ENCODE measurements at places on chromosomes 5 and 9.

DNA sequence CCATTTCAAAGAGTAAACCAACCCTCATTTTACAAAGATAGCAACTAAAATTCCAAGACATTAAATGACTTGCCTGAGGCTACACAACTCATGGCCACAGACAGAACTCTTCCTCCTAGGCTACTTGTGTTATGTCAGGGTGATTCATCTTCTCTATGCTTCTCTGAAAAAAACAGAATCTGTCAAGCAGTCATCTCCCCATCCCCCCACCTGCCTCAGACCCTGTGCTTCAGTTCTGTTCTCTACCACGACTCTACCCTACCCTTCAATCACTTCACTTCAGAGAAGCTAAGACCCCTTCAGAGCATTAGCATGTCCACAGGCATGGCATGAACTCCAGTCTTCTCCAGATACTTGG is 277.7 kb upstream of the PTGER4 start:
- DNase-seq: no peak

GRCh38 chr5:30104872-30105596 is 1088.5 kb upstream of the CDH6 start:
- DNase-seq: no peak

GRCh38 chr9:35700031-35700430 is 10.3 kb upstream of the TPM2 start:
- no peak for DNase-seq

- no peak for DNase-seq
Measured at GRCh38 chr5:64519263-64519662, 13.4 kb downstream of the RGS7BP start.

- no peak for DNase-seq
Measured at GRCh38 chr9:131346559-131346958, 47.3 kb upstream of the PRRC2B start.

- no peak for DNase-seq
Measured at GRCh38 chr5:83925321-83925954, 204.8 kb upstream of the HAPLN1 start.

- no peak for DNase-seq
Measured at GRCh38 chr9:89353989-89354388, 35.7 kb downstream of the SECISBP2 start.

DNA sequence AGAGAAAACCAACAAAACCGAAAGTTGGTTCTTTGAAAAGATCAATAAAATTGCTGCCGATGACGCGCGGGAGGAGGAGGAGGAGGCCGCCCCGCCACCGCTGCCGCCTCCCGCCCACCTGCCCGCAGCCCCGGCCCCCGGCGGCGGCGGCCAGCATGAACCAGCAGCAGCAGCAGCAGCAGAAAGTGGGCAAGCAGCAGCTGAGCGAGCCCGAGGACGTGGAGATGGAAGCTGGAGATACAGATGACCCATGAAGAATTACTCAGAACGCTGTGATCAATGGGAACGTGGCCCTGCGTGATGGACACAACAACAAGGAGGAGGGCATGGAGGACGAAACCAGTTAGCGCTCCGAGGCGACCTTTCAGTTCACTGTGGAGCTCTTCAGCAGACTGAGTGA is 53.9 kb upstream of the EFNA5 start:
- DNase-seq: no peak

DNA sequence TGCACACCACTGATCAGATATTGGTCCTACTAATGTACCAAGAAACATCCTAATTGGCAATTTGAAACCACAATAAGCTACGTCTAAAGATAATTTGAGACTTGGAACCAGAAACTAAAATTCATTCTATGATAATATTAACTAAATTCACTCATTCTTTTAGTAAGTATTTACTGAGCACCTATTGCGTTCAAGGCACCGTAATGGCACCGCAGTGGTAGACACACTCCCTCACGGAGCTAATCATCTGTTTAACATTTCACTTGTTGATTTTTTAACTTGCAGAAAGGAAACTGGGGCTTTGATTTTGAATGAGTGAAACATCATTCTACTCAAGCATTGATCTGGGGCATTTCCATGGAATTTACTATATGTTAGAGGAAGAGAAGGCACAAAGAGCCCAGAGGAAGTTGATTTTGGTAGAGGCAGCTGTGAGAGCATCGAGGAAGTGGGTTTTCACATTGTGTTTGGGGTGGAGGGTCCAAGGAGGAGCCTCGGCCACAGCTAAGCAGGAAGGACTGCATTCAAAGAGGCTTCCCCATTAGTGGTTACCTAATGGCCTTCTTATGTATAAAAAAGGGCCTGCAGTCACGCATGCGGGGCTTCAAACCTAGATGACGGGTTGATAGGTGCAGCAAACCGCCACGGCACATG is 7.1 kb downstream of the RAPGEF1 start:
- DNase-seq: no peak

GRCh38 chr5:45017568-45017967 is 208.8 kb downstream of the MRPS30 start:
- DNase-seq: no peak

DNA sequence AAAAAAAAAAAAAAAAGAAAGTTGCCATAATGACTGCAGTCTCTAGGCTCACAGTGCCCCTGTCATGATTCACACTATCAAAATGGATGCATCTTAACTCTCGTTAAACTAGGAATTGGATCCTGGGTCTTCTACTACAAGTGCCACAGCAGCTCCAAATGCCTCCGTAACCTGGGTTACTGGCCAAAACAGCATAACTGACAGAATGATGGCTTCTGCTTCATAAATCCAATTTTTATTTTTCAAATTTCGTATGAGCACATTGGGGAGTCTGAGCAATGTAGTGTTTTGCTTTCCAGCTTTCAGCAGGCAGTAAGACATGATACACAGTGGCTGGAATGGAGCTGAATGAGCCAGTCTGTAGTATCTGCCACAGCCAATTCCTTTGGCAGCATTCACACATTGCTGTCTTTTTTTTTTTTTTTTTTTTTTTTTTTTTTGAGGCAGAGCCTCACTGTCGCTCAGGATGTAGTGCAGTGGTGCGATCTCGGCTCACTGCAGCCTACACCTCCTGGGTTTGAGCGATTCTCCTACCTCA is 36.0 kb upstream of the NPM1 start:
- no peak for DNase-seq

GRCh38 chr5:181170237-181170825 is 22.9 kb downstream of the OR2V2 start:
- peak; percentile 27 for DNase-seq

GRCh38 chr5:34849253-34849652 is 10.3 kb downstream of the TTC23L start:
- DNase-seq: no peak

- DNase-seq: no peak
Measured at GRCh38 chr5:95673081-95673480, 9.7 kb downstream of the SPATA9 start.

DNA sequence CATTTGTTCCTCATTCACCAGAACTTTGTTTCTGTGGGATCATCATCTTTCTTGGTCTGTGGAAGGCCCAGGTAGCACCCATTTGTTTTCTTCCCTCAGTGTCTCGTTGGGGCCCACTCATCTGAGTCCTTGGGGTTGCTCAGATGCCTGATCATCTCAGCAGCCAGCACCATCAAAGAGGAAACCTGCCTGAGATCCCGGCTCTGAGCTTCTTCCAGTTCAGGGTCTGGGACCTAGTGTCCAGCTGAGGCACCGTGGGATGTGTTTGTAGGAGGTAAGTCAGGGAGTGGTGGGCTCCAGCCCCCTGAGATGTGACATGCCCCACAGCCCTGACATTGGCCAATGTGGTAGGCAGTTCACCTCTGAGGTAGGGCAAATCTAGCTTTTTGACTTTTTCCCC is 9.4 kb upstream of the CD180 start:
- DNase-seq: no peak

DNA sequence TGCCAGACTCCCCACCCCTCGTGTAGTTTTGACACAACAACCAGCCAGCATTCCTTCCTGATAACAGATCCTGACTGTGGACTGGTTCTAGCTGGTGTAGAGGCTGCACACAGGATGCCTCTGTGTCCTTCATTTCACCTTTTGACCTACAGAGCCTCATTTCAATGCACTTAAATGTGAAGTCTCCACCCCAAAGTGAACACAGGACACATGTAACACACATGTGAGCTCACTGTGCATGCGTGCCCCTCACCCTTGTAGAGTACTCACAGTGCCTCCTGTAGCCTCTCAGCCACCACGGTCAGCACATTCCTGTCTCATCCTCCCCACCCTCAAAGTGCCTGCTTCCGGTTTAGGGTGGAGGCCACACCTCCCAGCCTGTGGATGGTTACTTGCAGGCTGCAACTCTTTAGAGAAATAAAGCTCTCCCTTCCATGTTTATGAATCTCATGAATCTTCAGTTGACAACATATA is 11.6 kb upstream of the NKD2 start:
- DNase-seq: peak; percentile 45

DNA sequence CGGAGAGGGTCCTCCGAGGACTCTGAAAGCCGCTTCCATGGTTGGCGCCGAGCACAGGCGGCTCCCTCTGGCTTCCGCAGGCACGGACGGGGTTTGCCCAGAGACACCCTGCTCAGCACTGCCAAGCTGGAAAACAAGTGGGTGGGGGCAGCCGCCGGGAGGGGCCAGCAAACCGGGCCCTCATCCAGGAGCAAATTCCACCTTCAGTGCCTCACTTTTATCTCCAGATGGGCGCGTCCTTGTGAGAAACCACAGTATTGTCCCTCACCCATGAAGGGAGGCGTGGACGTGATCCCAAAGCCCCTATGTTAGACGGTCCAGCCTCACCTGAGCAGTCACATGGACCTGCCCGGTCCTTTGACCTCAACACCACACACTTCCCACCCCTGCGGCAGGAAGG is 29.0 kb downstream of the MED10 start:
- DNase-seq: no peak

DNA sequence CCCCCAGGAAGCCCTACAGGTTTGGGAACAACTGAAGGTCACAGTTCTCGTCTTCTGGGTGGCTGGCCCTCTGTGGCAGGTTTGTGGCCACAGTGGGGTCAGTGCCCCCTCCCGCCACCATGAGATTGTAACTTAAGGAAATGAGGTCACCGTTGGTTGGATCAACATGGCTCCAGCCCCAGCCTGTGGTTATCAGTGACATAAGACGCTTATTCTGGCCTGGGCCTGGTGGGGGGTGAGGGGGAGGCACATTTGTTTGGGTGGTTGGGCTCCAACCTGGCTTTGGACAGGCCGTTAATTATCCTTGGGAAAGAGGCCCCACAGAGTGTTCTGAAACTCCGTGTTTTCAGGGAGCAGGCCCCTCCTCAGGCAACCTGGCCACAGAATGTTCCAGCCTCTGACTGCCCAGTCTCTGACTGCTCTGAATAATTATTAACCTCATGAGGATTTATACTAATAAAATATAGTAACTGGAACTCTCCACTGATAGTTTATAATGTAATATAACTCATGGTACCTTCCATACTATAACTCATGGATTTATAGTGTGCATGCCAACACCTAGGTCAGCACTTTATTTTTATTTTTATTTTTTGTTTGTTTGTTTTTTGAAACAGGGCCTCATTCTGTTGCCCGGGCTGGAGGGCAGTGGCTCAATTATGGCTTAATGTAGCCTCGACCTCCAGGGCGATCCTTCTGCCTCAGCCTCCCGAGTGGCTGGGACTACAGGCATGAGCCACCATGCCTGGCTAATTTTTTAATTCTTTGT is 58.0 kb upstream of the RPL26L1 start:
- DNase-seq: no peak

- DNase-seq: no peak
Measured at GRCh38 chr9:95060916-95061315, 256.6 kb downstream of the FANCC start.

- no peak for DNase-seq
Measured at GRCh38 chr5:10291692-10292339, 15.9 kb downstream of the CMBL start.

GRCh38 chr9:259405-260404 is 45.0 kb downstream of the DOCK8 start:
- DNase-seq: no peak

- no peak for DNase-seq
Measured at GRCh38 chr5:149632311-149633251, 51.3 kb downstream of the ARHGEF37 start.

DNA sequence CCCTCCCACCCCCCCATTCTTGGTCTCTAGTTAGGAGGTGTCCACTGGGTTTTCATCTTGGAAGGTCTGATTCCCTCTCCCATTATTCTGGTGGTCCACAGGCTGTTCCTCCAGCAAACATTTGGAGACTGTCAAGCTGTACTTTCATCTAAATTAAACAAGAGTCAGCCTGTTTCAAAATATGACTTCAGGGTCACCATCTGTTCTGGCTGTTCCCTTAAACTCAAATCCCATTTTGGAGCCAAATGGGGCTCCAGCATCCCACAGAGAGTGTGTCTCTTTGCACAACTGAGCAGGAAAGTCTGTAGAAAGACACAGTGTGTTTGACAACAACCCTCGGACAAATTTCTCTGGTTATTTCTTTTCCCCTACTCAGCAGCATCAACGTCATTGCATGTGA is 20.5 kb downstream of the COL15A1 start:
- no peak for DNase-seq

DNA sequence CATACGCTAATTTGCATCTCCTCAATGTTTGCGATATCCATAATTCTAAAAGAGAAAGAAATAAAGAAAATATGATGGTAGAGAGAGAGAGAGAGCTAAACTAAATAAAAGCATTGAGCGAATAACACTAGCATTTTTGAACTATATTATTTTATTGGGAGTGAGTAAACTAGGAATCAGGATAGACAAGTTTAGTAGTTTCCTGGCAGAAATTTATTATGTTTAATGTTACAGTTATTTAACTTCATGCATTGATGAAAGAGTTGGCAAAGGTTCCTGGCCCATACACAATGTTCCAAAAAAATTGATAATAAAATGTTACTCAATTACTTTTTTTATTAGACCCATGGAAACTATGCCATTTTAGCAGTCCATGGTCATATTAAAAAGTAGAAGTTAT is 1708.2 kb upstream of the CDH6 start:
- DNase-seq: no peak

- no peak for DNase-seq
Measured at GRCh38 chr9:72857624-72857996, 95.2 kb downstream of the ALDH1A1 start.

DNA sequence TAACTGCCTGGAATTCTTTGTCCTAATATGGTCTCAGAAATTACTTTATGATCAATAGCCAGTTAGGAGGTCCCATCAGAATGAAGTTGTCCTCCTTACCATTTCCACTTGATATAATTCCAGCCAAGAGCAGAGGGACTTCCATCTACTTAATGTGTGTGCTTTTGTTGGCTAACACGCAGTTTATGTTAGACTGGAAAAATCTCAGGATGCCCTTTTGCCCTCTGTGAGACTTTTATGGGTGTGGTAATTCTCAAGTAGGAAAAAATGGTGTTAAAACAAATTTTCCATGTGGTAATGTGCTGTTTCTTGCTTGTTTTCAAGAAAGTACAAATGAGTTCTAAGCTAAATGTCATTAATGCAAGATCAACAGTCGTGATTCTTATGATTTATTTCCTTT is 327.1 kb downstream of the MTRR start:
- DNase-seq: no peak

GRCh38 chr9:21574261-21574660 is 92.1 kb upstream of the IFNE start:
- DNase-seq: no peak

DNA sequence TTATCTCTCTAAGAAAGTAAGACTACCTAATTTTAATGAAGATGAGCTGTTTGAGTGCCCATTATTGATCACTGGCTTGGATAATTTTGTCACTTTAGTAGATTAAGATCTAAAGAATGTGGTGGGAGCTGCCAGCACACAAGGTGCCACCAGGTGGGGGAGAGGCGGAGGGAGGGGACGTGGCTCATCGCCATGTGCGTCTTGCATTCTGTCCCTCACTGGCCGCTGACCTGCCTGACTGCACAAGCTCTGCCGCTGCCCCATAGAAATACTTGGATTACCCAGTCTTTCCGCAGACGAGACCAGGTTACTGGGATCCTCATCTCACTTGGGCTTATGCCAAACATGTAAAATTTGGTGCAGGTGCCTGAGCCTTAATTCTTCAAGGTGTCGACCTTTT is 37.6 kb downstream of the RHOBTB3 start:
- DNase-seq: no peak

Measured in right hindlimb (tissue), 1 donor.